T-helper 22 cell (primary cell): ENCODE measurements at places on chromosomes 7 and 10.

DNA sequence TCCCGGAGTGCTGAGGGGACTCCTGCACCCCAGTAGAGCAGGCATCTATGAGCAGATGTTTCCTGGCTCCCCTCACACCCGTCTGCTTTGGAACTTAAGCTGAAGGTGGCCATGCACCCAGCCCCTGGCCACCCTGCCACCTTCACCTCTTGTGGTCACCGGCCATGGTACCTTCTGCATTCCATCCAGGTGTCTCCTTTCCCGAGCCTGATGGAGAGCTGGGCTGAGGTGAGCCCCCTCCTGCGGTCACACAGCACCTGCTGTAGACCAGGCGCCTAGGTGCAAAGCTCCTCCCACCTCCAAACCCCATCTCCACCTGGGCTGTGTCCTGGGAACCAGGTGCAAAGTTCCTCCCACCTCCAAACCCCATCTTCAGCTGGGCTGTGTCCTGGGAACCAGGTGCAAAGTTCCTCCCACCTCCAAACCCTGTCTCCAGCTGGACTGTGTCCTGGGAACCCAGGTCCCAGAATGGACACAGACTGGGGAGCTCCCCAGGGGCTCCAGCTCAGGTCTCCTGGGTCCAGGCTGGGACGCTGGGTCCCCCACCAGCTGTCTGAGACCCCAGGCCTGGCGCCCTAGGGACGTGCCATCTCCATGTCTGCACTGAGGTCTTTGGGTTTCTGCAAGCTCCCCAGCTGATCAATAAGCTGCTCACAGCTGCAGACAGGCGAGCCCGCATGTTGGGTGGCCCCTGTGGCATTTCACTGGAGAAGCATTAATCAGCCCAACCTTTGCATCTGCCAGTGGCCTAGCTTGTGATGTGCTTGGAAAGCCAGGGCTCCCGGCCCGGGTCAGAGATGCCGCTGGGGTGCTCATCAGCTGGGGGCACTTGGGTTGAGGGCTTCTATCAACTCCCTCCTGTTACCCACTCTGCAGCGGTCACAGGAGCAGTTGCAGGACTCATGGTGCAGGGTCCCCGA lies 61.2 kb upstream of the INPP5A start:
- DNase-seq, result no peak

DNA sequence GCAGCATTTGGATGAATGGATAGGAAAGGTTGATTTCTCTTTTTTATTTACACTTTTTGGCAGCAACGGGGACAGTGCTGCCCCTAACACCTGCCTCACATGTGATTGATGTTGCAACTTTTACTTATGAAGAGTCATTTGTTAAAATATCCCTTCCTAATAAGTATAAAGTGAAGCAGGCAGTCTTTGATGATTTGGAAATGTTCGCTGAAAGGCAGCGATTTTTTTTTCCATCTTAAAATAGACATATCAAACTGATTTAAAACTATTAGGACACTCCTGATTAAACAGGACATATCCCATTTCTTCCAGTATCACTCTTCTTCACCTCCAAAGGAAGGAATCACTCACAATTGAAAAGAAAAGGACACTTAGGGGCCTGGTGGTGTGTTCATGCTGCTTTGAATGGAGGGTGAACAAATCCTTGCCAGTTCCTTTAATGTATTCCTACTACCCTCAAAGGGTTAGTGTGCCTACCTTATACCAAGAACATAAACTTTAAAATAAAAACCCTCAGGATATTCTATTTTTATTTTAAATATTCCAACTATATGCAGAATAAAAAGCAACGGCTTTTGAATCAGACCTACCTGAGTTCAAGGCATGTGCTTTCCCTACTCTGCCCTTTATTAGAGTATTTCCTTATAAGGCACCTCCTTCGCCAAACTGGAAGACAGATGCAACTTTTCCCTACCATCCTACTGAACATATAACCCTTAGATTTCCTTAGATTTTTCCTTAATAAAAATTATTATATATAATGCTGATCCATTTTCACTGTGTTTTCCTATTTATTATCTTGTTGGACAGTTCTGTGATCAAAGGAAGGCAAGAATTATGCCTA lies 1.1 kb downstream of the ADK start:
- DNase-seq, result no peak

DNA sequence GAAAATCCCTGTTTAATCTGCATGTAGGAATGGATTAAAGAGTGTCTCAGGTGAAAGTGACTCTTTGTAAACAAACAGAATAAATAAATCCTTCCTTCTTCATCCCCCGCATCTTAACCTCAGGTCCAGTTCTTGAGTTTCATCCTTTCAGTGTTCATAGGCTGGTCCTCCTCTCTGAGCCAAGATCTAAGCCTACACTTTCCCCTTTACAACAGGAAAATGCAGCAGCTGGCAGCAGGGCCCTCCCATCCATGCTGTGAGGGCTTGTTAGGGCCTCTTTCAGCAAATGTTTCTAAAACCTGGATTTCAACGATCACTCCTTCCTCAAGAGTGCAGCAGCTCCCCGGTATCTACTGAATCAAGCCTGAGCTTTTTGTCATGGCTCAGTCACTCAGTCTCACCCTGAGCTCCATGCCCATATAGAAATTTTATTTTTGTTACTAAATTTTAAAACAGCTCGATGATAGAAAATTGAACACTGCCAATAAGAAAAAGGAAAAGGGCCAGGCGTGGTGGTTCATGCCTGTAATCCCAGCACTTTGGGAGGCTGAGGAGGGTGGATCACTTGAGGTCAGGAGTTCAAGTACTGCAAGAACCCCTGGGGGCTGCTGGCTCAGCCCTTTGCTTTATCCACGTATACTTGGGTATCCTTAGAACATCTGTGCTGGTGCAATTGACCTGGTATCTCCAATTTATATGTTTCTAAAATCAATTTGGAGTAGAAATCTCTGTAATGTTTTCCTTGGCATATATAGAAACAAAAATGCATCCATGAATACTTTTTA lies 15.6 kb downstream of the BLNK start:
- DNase-seq, result no peak

GRCh38 chr10:96978621-96979154 lies 146.6 kb downstream of the LCOR start:
- no peak for DNase-seq

DNA sequence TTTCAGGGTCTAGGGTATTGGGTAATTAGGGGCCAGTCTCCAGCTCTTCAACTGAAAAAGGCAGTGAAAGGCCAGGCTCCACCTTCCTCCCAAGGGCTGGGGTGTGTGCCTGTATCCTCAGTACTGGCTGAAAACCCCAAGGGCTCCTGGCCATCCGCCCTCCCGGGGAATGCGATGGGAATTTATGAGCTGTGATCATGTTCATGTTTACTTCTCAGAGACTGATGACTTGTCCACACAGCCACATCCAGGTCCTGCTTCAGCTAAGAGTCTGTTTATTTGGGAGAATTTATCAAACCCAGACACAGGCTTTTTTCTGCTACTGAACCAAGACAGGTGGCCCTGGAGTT lies 91.7 kb downstream of the CCDC3 start:
- DNase-seq, result no peak

- no peak for DNase-seq
These were observed 136.6 kb downstream of the SPAG6 start for GRCh38 chr10:22481687-22482539.

GRCh38 chr10:13439313-13440184 lies 89.3 kb downstream of the BEND7 start:
- no peak for DNase-seq

GRCh38 chr10:75355706-75356105 lies 45.9 kb downstream of the ZNF503 start:
- no peak for DNase-seq

- DNase-seq, result no peak
These were observed 27.3 kb downstream of the SH3PXD2A start for GRCh38 chr10:103828107-103828506.

- no peak for DNase-seq
These were observed 100.6 kb upstream of the ELMO1 start for GRCh38 chr7:37549076-37549931.

GRCh38 chr7:12397671-12398070 lies 6.0 kb downstream of the VWDE start:
- no peak for DNase-seq

DNA sequence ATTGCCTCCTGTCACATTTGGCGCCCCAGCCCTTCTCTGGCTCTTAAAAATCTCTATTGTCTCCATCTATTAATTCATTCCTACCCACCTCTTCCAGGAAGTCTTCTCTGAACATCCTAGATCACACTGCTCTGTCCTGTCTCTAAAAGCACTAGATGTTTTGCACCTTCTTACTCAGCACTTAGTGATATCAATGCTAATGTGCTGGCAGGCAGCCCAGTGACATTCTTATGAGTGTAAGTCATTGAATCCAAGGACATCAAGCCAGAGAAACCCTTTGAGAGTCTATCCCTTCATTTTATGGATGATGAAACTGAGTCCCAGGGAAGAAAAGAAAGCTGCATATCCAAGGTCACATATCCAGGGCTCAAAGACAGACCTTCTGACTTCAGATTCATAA lies 48.3 kb upstream of the PAX2 start:
- DNase-seq, result no peak

DNA sequence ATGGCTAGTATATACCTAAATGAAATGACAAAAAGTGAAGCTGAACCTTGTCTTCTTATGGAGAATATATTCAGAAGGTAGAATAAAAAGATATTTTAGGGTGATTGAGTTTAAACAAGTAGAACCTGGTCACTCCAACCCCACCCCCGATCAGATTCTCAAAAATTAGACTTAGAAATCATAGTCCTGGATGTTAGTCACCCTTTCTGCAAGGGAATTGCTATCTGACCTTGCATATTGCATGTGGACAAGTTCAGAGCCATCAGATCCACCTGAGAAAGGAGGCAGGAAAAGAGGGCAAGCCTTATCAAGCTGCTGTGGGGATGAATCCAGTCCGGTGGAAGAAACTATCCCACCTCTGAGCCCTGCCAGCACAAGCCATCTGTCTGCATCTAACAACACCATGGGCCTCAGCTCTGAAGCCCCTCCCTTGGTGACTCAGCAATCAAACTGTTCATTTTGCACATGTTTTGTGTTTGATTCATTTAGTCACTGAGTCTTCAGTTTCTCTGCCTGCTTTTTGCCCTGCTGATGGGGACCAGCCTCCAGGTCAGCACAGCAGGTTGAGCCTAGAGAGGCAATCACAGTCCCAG lies 727.3 kb downstream of the AUTS2 start:
- no peak for DNase-seq

DNA sequence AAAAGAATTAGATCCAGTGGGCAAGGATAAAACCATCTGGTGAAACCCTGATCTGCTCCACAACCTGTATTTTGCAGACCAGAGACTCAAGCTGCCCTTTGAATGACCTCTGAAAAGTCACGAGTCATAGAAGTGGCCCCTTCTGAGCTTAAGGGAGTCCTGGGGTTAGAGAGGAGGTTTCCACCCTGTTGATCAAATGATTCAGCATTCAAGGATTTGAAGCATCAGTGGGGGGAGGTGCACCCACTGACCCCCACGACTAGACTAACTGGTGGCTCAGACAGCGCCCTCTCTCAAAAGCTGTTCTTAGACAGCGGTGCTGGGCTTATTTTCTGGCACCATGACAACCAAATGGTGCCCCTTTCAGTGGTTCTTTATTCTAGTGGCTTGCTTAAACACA lies 44.3 kb downstream of the PLCE1 start:
- no peak for DNase-seq

GRCh38 chr7:8226501-8226900 lies 35.5 kb downstream of the ICA1 start:
- no peak for DNase-seq

- no peak for DNase-seq
These were observed at the start of gene CACNB2 for GRCh38 chr10:18140149-18140956. TSS of gene CACNB2 (plus strand) at chr10:18140424.

DNA sequence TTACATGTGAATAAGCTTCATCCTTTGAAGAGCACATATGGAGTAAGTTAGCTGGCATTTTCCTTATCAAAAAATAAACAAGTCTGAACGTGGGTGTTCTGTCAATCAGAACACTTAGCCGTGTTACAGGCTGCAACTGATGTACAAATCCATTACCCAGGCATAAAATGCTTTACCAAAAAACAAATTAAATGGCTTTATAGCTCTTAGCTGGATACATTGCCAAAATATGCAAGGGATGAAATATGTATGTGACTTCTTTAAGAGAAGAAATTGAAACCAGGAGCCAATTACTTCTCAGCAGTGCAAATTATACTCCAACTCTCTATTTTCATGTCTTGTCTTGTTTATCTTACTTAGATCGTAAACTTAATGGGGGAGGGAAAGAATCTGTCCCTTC lies 214.8 kb downstream of the DGKB start:
- no peak for DNase-seq

DNA sequence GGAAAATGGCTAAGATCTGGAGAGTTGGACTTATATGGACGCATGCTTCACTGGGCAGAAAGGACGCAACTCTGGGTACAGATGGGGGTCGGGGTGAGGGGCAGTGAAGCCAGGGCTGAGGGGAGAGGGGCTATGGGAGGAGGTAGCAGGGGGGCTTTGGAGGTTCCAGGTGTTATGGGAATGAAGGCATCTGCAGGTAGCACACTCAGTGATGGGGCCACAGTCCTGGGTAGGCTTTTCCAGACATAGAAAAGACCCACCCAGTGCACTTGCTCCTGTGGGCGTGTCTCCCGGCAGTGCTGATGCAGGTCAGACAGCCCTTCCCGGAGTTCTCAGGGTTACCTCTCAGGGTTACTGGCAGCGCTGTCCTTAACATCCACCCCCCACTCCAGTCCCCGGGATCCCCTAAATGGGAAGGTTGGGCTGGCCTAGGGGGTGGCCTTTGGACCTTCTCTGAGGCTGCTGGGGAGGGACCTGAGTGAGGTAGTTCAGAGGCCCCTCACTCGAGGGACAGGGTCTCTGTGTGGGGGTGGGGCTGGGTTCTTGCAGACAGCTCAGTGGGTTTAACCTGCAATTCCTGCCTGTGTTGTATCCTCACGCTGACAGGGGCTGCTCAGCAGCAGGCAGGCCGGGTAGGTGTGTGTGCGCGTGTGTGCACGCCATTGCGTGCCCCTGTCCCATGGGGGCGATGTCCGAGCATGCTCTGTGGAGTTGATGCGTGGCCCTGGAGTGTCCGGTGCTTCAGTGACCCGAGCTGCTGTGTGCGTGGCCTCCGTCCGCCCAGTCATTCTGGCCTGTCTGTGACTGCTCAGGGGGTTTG lies 6.2 kb downstream of the ZYX start:
- no peak for DNase-seq

DNA sequence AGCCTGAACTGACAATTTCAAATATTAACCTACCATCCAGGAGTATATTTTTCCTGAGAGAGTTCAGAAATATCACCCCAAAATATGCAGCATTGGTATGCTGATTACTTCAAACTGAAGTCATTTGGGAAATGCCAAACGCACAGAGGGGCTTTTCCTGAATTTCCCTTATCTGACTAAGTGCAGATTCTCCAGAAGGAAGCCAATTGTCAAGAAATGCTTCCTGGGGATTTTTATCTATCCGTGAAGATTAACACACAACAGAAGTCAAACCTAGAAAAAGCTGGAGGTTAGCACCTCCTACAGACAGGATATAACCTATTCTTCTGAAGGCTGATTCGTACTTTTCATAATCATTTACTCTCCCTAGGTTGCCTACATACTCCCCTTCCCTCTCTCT lies 91.0 kb downstream of the AKR1D1 start:
- no peak for DNase-seq

GRCh38 chr7:158568974-158569857 lies 18.4 kb downstream of the PTPRN2 start:
- no peak for DNase-seq
